ENCODE measurements at places on chromosomes 3 and 15. TPM values are rescaled to one million over a fixed set of nuclear protein-coding genes. Genes with fewer than 3 reads are reported as not detected.

Gene LIPC
- 1.3 TPM for total RNA-seq

Gene PIGBOS1
- 6.1 TPM for total RNA-seq

Gene DRD3
- total RNA-seq = not detected

Gene RARB
- 10.3 TPM for total RNA-seq

Gene XIRP1
- total RNA-seq = not detected

Gene PPIP5K1
- total RNA-seq = 14.7 TPM

Gene RNF13
- 66.4 TPM for total RNA-seq

Gene RPL39L
- total RNA-seq = 12.2 TPM

Gene TMCO5A
- not detected for total RNA-seq

Gene CCR3
- not detected for total RNA-seq

Gene TUSC7
- total RNA-seq = not detected

Gene DPPA2
- total RNA-seq = not detected

Gene CATSPER2
- 0.37 TPM for total RNA-seq

Gene ZNF860
- 0.28 TPM for total RNA-seq

Gene ANXA2
- total RNA-seq = 2,506 TPM

Gene AADACL2
- not detected for total RNA-seq

Gene PTH1R
- 0.28 TPM for total RNA-seq

Gene GPR27
- total RNA-seq = not detected

Gene TFDP2
- total RNA-seq = 19.9 TPM

Gene GOLGA6A
- total RNA-seq = not detected

Gene DAPK2
- total RNA-seq = 1.5 TPM

Gene LSMEM2
- not detected for total RNA-seq

Gene ITGA11
- total RNA-seq = 55.0 TPM

Gene ARPP21
- not detected for total RNA-seq

Gene IGF2BP2
- 28.8 TPM for total RNA-seq

Gene ATP13A5
- not detected for total RNA-seq

Gene VGLL3
- total RNA-seq = 33.4 TPM

Gene FOXB1
- total RNA-seq = not detected

Gene CD96
- total RNA-seq = 0.09 TPM

Gene PATL2
- 0.43 TPM for total RNA-seq

Gene C3orf38
- total RNA-seq = 27.8 TPM

Gene GRAMD1C
- 1.3 TPM for total RNA-seq

Gene KLHL6
- total RNA-seq = under 0.01 TPM

Gene TM4SF1
- 483 TPM for total RNA-seq

Gene SQOR
- total RNA-seq = 96.5 TPM

Gene UROC1
- not detected for total RNA-seq

Gene NANOGP8
- not detected for total RNA-seq

Gene PLSCR2
- not detected for total RNA-seq

Gene DTX3L
- 12.1 TPM for total RNA-seq

Gene CCDC54
- not detected for total RNA-seq

Gene GANC
- total RNA-seq = 16.6 TPM

Gene PRR20G
- total RNA-seq = not detected

Gene SLC4A7
- total RNA-seq = 183 TPM

All from smooth muscle cell of bladder (primary cell).